Activated CD4-positive, alpha-beta T cell treated with anti-CD3 and anti-CD28 coated beads for 24 hours (primary cell): ENCODE measurements at places on chromosomes 12 and 14.

DNA sequence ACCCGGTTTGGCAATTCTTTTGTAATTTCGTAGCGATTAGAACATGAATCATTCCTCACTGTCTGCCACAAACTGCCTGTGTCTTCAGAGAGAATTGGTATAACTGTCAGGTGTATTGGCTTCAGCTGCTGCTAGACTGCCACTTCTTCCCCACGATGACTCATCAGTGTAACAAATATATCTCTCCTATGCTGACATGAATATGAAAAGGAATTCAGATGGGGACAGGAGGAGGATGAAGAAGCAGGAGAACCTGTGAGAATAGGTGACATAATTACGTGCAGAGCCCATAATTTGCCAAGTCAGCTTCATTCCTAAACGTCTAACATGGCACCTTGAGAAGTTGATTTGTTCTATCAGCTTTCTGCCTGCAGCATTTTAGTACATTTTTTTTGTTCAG is 64.9 kb downstream of the FRMD6 start:
- DNase-seq, result no peak

DNA sequence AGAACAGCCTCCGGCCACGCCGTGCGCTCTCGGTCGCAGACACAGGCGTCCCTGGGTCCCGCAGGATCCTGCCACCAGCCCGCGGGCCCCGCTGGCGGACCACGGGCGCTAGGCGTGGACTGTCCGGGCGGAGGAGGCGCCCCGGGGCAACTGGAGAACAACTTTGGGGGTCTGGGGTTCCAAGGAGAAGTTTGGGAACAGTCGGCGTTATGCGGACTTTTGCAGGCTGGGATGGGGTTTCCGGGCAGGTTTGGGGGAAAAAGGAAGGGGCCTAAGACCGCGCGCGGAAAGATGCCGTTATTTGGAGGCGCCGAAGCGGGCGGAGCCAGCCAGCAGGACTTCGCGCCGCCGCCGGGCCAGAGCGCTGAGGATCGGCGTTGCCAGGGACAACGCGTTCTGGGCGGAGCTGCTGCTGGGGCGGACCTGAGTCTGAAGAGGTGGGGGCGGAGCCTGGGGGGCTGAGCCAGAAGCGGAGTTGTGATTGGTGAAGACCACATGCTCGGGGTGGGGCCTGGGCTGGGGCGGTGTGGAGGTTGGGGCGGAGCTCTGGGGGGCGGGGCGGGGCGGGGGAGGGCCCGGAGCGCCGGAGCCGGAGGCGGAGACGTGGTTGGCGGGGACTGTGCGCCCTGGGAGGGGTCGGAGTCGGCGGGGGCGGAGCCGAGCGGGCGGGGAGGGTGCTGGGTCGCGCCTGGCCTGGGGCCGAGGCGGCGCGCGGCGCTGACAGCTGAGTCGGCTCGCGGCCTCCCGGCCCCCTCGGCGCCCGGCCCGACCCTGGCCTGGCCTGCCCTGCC is at the start of gene CYP46A1:
Gene CYP46A1, plus strand, starts transcription at position 680 of the 791 bp plus-strand sequence. CDS start 120 bp downstream, outside the sequence.
- peak; percentile 99 for DNase-seq

DNA sequence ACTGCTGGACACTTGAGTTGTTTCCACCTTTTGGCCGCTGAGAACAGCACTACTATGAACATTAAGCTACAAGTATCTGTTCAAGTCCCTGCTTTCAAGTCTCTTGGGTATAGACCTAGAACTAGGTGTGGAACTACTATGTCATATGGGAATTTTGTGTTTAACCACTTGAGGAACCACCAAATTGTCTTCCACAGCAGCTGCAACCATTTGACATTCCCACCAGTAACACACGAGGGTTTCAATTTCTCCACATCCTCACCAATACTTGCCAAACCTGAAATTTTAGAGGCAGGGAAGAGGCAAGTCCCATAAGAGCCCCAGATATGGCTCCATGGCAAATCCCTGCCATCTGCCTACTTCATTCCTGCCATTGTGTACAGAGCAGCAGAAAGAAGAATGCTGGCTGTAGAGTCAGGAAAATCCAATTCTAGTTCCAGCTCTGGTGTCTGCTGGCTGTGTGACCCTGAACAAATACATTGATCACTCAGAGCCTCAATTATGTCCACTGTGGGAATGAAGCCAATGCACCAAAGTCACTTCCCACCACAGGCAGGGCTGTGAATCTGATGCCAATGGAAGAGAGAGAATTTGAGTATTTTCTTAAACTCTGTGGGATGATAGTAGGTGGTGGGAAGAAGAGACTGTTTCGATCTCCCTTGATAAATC is 17.8 kb downstream of the PITPNM2 start:
- DNase-seq, result no peak

- no peak for DNase-seq
Measured at GRCh38 chr14:69318241-69318640, 58.3 kb downstream of the GALNT16 start.

- no peak for DNase-seq
Measured at GRCh38 chr12:53224061-53224896, 7.7 kb downstream of the RARG start.

DNA sequence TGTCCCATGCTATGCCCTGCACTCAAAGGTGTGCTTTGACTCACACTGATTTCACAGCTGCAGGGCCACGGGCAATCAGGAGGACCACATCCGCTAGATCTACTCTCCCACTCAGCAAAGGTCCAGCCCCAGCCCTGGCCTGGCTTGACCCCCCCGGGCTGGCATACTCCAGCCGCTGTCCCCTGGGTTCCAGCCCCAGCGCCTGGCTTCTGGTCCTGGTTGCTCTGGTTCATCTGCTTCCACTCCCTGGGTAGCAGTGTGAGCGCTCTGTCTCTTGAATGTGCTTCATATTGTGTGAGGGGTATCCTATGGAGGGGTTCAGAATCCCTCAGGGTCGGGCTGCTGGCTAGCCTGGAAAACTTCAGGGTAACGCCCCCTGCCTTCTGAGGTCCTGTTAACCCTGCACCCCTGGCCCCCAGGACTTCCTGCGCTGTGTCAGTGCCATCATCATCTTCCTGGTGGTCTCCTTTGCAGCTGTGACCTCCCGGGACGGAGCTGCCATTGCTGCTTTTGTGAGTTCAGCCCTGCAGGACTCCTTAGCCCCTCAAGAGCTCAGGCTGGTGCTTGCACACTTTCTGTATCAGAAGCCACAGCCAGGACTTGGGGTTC is 1.9 kb downstream of the CMTM5 start:
- no peak for DNase-seq

- no peak for DNase-seq
Measured at GRCh38 chr12:10574307-10574706, 39.1 kb downstream of the MAGOHB start.
